ENCODE measurements at places on chromosomes 7 and 10.

- no peak for DNase-seq
These were observed 24.4 kb upstream of the ELN start for GRCh38 chr7:74003621-74004020.

DNA sequence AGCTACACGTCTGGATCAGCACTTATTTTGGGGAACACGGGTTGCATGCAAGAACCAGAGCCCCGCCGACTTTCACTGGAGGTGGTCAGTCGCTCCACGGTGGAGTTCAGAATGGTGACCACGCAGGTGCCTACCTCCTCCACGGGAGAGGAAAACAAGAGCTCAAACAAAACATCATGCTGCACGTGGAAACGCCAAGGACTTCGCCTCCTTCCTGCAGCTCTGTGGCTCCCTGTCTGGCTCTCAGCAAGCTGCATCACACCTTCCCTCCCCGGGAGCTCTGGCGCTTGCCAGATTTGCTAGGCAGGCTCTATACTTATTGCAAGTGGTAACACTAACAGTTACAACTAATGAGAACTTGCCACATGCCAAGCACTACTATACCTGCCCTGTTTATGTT, 26.0 kb downstream of the GSDME start:
- no peak for DNase-seq

DNA sequence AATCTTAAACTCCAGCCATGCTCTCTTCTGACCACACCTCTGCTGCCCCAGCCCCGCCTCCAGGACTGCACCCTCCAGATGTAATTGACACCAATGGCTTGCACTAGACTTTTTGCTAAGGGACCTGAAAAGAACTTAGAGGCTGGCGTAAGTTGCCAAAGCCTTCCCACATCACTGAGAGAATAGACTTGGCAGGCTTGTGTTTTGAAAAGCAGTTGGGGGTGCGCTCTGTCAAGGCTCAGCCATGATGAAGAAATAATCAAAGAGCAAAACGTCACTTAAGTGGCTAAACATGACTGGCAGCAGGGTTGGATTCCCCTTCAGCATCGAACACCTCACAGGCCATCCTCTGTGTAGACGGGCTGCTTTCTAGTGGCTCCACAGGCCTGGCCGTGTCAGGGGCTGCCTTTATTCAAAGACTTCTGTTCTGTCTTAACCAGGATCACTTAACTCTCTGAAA, 195.2 kb upstream of the C7orf33 start:
- no peak for DNase-seq

- DNase-seq: no peak
These were observed 2.5 kb downstream of the TRIM8 start for GRCh38 chr10:102646610-102647442.

- no peak for DNase-seq
These were observed 44.1 kb upstream of the LAMB1 start for GRCh38 chr7:108046952-108047506.

GRCh38 chr7:40437498-40437897, 302.7 kb downstream of the SUGCT start:
- DNase-seq: no peak
